ENCODE measurements at places on chromosomes 13 and 19.

- peak; percentile 75 for DNase-seq
These were observed 27.5 kb upstream of the SHKBP1 start for GRCh38 chr19:40549007-40549708.

- DNase-seq: peak; percentile 40
These were observed 43.2 kb downstream of the KLF12 start for GRCh38 chr13:74090869-74091605.

DNA sequence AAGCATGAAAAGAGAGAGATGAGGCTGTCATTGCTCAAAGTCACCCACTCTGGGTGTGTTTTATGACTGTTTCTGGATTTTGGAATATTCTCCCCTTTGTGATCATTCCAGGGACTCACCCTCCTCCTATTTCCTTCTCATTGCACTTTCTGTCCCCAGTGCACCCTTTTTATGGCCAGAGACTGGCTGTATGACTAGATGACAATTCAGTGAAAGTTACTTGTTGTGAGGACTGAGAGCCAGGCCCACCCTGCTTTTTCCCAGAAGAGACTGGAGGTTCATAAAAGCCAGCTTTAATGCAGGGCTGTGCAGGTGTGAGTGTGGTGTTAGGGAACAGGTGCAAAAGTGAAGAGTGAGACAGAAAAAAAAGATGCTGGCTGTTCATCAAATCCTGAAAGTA lies 17.3 kb downstream of the CEACAM7 start:
- no peak for DNase-seq

- DNase-seq: peak; percentile 52
These were observed at the start of gene ZNF135 for GRCh38 chr19:58059003-58059670. Gene ZNF135, plus strand, starts transcription at chr19:58059282. Its CDS starts 721 bp downstream, at chr19:58060003.

- DNase-seq: no peak
These were observed 22.6 kb downstream of the NOSIP start for GRCh38 chr19:49557641-49558325.
